Urinary bladder (tissue), 4 donors: ENCODE measurements at places on chromosomes 7 and 10.

DNA sequence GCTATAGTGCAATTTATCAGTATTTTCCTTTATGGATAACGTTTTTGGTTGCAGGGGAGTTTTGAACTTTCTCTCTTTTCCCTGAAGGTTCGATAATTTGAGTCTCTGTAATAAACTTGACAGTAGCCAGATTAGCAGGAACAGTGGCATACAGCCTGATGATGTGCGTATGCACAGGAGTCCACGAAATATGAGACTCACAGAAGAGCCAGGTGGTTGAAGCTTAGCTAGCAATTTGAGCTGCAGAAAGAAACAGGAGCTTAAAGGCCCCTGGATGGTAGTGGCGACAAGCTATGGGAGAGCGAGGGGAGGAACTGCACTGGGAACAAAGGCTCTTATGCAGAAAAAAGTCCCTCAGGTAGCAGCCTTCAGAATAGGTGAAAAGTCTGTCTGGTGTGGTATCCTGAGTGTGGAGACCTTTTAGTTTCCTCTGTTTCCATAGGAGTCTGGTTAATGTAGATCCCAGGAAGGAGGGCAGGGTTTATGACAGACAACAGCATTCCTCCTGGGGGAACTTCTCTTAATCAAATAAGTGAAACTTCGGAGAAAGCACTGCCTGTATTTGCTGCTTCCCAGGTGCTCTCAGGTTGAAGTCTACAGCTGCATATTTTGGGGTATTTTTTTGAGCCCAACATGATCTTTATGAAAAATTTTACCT, 32.7 kb downstream of the FANK1 start:
- no peak for DNase-seq

- DNase-seq: no peak
Observed at GRCh38 chr7:151299940-151300645, 41.5 kb upstream of the NUB1 start.

DNA sequence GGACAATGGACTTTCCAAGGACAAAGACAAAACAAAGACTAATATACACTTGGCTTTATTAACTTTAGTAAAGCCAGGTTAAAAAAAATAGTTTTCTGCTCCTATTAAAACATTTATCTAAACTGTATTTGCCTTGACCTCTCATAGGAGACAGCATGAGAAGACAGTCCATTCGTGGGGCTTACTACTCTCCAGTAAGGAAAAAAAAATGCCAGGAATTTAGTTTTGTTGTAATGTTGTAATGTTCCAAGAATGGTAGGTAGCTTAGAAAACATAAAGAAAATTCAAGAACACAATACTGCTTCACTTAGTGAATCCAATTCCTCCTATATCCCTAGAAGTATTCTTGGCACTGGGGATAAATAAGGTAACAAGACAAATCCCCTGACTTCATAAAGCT, 81.7 kb downstream of the KMT2C start:
- no peak for DNase-seq

DNA sequence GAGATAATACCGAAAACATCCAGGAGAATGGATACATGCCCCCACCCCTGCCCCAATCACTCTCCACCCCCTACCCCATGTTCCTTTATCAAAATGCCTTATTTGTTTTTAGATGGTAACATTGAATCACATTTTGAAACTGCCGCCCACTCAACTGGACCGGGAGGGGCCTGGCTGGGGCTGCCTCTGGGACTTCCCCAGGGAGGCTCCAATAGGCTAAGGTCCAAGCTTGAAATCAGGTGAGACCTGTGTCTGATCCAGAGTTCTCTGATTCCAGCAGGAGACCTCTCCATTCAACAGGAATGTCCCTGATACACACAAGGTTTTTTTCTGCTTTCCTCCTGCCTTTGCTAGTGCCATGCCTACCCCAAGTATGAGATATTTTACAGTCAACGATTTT, 43.8 kb upstream of the ACSL5 start:
- no peak for DNase-seq

DNA sequence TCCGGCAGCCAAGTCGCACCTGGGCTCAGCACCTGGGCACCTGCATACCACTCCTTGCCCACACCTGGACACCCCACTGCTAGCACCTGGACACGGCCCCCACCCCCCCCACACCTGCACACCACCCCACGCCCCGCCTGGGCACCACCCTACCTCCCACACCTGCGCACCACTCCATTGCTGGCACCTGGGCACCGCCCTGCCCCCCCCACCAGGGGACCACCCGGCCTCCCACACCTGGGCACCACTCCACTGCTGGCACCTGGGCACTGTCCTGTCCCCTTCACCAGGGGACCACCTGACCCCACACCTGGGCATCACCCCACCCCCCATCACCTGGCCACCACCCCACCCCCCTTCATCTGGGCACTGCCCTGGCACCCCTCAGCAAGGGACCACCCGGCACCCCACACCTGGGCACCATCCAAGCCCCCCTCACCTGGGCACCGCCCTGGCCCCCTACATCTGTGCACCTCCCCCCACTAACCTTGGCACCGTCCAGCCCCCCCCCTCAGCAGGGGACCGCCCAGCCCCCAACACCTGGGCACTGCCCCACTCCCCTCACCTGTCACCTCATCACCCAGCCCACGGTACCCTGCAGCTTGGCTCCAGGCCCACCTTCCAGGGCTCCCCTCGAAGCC, 33.8 kb upstream of the RNF32 start:
- DNase-seq: no peak
